Testis (tissue), 5 donors: ENCODE measurements at places on chromosomes 5 and 9. TPM values are rescaled to one million over a fixed set of nuclear protein-coding genes. Genes with fewer than 3 reads are reported as not detected.

The TTC16 gene
- 32.7 TPM for total RNA-seq

DNA sequence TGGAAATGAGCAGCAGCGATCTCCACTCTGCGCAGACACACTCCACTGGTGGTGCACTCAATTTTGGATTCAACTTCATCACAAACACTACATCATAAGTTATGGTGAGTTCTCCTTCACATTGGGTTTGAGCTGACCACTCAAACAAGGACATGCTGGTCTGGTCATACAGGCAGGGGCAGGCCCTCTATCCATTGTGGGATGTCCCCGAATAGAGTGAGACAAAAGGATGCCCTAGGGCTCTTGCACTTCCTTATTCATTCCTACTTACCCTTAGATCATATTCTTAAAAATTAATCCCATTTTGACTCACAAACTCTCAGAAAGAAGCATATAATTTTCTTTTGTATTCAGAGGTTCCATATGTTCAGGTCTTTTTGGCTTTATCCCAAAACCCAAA, 16.3 kb upstream of the PJA2 start:
- no peak for DNase-seq

The GLRA1 gene
- not detected for total RNA-seq

The TMC1 gene
- total RNA-seq = 5.4 TPM

- DNase-seq = no peak
Measured at GRCh38 chr5:178595150-178595549, 5.0 kb upstream of the COL23A1 start.
